CD4-positive, alpha-beta T cell treated with Interleukin-17A for 1 hour (primary cell): ENCODE measurements at places on chromosomes 7 and 10.

DNA sequence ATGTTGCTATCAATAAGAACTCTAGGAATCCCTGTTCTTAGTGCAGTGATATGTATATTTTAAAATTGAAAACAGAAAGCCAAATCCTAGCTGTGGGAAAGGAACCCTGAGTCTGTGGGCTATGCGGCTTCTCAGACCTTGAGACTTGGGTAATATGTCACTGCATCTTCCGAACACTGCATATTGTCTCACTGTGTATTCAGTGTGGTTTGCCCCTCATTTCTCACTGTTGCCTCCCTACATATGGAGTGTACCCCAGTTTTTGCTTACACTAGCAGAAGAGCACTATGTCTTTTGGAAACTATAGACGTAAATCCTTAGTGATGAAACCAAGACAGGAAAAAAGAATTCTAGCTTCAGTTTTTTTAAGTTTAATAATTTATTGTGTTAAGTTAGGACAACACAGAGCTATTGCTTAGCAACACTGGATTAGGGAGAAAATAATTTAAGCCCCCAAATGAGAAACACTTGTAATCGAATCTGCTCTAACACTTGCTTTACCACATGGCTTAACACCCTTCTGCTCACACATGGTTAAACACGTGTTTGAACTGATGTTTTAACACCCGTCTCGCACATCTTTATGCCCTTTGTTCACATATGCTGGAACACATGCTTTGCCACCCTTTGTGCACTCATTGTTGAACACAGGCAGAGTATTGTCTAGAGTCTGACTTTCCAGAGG is 251.3 kb downstream of the VTI1A start:
- DNase-seq: no peak

DNA sequence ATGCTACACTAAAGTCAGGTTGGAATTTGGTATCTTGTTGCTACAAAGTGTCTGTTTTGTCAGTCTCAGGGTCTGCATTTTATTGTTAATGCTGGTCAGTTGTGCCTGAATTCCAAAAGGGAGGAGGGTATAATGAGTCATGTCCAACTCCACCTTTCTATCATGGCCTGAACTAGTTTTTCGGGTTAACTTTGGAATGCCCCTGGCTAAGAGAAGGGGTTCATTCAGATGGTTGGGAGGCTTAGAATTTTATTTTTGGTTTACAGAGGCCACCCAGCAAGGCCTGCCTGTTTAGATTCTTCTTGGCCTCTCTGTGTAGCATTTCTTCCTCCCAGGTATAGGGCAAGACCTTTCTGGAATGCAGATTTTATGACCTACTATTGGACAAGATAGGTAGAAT is 93.2 kb downstream of the SKIDA1 start:
- no peak for DNase-seq

DNA sequence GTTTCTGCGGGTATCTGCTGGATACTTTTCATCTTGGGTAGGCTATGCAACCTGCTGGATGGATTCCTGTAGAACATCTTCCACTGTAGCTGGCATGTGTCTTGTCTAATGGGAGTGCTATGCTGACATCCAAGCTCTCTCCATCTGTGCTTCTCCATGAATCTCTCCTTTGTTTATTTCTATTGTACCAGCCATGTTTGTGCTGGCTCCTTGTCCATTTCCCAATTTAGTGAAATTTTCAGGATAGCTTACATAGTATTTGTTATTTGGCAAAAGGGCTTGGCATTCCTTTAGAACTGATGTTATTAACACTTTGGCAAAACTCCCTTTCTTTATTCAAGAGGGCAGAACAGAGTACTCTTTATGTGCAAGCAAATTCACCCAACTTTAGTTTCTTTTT is 198.0 kb downstream of the CSTF2T start:
- DNase-seq: no peak

- DNase-seq: no peak
These were observed 210.1 kb downstream of the TNS3 start for GRCh38 chr7:47371733-47372368.

GRCh38 chr7:80781561-80781979 is 137.3 kb downstream of the SEMA3C start:
- DNase-seq: no peak

DNA sequence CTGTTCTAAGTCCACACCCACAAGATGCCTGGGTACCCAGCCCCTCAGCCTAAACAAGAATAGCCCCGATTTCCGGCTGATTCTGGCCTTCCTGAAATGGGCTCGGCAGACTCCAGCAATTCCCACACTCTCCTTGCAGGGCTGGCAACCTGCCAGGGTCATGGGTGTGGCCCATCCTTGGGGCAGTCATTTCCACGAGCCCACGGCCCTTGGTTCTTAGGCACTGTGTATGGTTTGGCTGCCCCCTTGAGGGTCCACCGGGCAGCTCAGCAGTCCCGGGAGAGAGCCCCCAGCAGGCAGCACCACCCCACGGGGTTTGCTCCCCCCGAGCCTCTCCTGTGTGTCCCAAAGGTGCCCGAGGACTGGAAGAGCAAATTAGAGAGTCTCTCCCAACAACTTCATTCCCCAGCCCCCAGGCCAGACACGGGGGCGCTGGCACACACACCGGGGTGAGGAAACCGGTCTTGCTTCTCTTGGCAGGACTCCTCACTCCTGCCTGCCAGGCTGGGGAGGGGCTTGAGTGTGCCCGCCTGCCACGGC is 142.2 kb downstream of the EMX2 start:
- DNase-seq: no peak

GRCh38 chr7:118214051-118214832 is 10.3 kb upstream of the ANKRD7 start:
- peak; percentile 78 for DNase-seq

DNA sequence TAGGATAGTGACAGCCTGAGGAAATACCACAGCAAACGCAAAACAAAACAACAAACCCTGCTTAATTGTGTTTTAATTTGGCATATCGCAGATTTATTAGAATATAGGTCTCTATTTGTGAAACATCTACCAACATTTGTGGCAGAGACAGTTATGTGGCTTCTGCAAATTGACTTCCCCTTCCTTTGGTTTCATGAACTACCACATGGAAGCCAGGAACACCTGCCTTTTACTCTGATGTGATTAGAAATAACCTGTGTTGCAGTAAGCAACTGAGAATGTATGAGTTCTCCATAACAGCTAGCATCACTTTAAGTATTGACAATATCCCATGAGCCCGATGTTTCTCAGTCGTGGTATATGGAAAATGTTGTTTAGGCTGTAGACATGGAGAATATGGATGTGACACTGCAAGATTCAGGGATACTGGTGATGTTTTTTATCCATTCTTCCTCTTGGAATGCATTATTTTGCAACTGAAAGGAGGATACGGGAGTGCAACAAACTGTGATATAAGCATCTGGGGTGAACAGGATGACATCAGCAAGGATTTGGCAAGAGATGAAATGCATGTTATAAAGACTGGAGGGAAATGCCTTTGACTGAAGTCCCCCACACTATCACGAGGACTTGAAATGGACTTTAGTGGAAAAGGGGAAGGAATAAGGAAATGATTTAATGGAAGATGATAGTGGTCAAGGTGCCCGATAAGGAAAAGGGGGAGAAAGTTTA is 95.9 kb downstream of the CUBN start:
- DNase-seq: no peak

DNA sequence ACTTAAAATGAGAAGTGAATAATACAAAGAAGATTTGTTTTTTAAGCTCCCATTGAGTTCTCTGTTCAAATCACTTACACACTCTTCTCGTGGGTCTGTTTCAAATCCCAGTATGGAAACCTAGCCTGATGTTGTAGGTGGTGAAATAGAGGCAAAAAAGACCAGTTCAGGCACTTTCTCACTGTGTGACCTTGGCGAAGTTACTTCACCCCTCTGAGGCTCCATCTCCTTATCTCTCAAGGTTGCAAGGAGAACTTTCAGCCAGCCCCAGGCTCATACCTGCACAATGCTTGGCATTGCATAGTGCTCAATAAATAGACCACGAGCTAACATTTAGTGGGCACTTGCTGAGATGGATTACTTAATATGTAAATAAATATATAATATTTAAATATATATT is 90.1 kb downstream of the PRLHR start:
- no peak for DNase-seq

DNA sequence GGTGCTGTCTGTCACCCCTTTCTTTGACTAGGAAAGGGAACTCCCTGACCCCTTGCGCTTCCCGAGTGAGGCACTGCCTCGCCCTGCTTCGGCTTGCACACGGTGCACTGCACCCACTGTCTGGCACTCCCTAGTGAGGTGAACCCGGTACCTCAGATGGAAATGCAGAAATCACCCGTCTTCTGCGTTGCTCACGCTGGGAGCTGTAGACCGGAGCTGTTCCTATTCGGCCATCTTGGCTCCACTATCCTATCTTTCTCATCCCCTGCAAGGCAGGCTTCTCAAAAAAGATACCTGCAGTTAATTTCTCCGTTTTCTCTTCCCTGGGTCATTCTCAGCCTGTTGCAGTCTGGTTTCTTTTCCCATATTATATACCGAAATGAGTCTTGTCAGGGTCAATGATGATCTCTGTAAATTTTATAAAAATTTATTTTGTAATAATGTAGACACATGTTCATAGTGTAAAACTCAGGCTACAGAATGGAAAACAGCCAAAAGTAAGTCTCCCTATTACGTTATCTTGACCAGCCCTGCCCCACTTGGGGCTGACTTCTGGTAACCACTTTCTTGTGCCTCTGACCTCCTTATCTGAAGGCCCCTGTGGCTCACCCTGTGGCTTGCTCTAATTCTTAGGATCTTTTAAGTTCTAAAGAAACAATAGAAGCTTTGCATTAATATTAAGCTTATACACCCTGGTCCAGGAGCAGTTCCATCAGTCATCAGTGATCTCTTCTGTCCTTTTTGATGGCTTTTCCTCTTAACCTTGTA is 20.7 kb downstream of the BLVRA start:
- no peak for DNase-seq

- DNase-seq: no peak
These were observed 64.7 kb downstream of the GOLGA7B start for GRCh38 chr10:97914171-97914836.

GRCh38 chr10:7533657-7534479 is 123.0 kb upstream of the SFMBT2 start:
- no peak for DNase-seq

DNA sequence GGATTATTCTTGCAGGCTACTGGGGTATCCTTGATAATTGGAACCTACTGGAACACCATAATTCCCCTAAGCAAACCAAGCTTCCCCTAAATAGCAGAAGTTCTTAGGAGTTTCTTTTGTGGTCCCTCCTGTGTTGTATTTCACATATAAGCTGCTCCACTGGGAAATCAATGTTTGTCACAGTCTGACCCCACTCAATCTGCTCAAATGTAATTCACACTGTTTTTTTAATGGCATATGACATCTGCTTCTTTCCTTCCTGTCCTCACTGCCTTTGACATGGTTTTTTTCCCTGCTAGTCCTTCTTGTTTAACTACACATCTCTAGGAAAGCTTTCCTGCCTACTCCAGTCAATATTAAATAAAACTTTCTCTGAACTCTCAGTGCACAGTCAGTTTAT is 1.8 kb upstream of the PTPRZ1 start:
- no peak for DNase-seq

DNA sequence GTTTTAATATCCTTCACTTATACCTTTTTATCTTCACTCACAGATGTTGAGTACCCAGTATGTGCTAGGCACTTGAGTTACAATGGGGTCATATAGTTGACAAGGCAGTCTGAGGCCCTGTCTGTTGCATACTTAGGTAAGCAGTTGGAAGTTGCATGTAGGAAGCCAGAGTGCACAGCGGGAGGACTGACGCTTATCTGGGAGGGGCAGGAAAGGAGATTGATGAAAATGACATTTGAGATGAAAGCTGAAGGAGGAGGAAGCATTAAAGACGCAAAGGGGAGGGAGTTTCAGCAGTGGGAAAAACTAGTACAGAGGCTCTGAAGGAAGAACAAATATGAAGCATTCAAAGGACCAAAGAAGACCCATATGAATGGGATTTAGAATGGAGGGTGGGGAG is 266.2 kb downstream of the HTR7 start:
- DNase-seq: no peak

DNA sequence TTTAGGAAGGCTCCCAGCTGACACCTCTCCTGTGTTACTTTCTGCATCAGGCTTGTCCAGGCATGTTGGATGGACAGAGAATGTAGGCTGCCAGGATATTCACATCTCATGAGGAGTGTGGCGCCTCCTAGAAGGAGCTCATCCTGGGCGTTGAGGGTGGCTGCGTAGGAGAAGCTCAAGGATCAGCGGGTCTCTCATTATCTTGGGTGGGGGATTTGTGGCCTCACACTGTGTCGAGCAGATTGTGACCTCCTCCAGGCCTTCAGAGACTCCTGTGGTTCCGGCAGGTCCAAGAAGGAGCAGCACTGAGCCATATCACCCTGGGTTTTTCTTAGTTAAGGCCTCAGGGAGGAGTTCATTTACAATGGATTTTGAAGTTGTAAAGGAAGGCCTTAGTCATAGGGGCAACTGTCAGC is 8.7 kb upstream of the COBL start:
- DNase-seq: no peak

DNA sequence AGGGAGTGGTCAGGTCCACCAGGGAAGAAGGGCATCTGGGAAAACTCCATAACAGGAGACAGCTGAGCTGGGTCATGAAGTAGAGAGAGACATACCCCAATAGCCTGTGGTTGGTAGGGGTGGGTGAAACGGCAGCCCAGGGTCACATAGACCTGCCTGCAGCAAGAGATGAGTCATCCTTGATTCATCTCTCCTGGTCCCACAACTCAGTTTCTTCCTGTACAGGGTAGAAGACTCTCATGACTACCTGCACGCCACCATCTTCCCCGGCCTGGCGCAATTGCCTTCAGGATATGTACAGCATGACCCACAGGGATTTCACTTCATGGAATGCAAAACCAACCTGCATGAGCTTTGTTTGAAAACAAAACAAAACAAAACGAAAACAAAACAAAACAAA is 45.1 kb upstream of the ADAM12 start:
- DNase-seq: no peak

DNA sequence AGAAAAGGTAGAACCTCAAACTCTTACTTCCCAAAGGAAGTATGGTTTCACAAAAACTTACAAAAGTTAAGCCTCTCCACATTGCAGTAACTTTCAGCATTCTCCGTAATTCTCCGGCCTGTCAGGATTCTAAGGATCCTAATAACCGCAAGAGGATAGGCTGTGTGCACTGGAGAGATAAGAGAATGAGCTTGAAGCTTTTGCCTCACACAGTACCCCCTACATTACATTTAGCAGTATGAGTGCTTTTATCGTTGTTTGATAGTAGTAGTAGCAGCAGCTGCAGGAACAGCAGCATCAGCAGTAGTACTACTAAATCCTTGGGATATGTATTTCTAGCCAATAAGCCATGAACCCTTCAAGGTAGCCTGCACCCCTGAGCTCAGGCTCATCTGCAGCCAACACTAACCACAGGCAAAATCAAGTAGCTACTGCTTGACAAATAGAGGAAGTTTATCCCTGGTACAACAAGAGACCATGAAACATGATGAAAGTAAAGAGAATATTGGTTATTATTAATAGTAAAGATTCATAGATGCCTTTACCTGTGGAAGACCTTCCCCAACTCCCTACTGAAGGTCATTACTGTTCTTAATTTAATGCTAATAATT is 222.6 kb upstream of the CNTNAP2 start:
- DNase-seq: no peak

- DNase-seq: no peak
These were observed 612.4 kb downstream of the TNS3 start for GRCh38 chr7:46969303-46970130.
